ENCODE measurements at places on chromosomes 2 and 18.

DNA sequence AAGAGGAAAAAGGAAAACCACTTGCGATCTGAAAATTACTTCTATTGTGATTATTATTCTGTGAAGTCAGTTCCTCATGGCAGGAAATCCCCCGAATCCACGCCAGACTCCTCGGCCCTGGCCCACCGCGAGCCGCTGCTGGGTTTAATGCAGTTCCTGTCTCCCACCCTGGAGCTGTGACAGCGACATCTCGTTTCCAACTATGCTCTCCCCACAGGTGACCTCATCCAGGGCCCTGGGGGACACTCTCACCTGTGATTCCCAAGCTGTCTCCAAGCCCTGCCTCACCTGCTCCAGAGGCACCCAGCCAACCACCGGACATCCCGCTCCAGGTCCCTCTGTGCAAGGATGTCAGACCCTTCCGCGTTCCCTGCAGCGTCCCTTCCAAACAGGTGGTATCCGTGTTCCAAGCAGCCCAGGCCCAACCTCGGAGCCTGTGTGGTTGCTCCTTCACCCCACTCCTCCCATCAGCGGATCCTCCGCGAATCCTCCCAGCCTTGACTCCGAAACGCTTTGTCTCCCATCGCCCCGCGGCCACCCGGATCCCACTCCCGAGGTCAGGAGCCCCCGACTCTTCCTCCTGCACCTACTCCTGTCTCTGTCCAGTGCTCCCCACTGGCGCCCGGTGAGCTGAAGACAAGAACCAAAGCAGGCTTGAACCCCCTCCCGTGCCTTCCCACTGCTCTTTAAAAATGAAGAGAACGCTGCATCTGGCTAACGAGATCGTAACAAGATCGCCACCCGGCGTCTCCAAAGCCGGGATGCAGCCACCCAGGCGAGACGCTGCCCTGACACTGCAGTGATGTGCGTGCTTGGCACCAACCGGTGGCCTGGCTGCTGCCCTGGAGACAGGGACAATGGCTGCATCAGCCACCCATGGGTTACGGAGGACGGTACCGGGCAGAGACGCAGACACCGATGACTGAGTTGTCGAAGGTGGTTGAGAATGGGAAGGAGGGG, 96.5 kb downstream of the NDUFA10 start:
- DNase-seq, result no peak

- no peak for DNase-seq
These were observed 19.5 kb downstream of the BCL2 start for GRCh38 chr18:63299837-63300745.

- DNase-seq, result no peak
These were observed 49.9 kb downstream of the RAB27B start for GRCh38 chr18:54878159-54878622.

- DNase-seq, result no peak
These were observed 157.0 kb upstream of the HS6ST1 start for GRCh38 chr2:128475427-128476211.

Data from K562 (cell line).